Glutamatergic neuron (in vitro differentiated cells): ENCODE measurements at places on chromosomes 1 and 21.

GRCh38 chr1:39076799-39077148 is 50.6 kb downstream of the NDUFS5 start:
- DNase-seq, result no peak

- no peak for DNase-seq
Measured at GRCh38 chr1:116553386-116554115, 17.3 kb downstream of the CD58 start.

DNA sequence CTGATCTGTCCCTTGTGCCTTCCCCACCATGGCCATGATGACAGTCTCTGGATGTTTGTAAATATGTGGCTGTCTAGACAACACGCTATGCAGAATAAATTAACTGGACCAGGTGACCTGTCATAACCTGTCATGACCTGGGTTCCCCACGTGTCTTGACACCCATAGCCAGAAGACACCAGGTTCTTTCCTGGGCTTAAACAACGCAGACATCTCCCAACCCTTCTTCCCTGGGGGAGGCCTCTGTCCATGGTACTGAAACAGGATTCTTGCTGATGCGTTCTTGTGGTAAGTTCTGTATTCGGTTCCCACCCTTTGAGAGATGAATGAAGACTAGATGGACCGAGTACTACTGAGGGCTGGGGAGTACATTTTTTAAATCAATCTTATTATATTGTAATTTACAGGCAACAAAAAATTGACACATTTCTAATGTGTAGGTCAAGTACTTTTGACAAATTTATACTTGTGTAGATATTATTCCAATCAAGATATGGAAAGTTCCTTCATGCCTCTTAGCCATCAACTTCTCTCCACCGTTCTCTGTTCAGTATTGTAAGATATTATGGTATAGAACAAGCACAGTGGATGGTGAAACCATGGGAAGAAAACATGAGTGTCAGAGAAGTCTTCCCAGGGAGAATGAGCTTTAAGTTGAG is 738.8 kb downstream of the PTPRU start:
- no peak for DNase-seq

DNA sequence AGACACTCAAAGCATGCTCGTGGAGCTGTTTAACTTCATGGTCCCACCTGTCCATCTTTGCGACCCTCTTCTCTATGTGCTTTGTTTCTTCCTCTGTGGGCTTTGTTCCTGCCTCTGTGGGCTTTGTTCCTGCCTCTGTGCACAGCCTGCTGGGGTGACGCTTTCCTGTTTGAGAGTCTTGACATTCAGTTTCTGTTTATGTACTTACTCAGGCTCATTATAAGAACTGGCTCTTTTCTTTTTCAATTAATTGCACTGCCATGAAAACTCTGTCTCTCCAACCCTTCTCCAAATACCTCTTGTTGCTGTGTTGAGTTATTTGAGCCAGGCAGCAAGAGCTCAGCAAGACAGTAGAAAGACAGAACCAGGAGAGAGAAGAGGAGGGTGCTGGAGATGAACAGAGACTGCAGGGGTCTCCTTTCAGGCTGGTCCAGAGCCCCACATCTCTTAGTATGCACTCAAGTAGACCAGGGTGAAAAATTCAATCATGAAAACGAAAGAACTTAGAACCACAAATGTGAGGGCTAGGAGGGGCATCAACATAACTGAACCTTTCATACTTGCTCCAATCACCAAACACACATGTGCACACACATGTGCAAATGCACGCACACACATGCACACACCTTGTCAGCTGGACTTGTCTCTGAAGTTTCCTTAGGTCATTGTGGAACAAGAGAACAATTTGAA is 88.3 kb upstream of the SGIP1 start:
- no peak for DNase-seq
